Stimulated activated CD8-positive, alpha-beta memory T cell treated with anti-CD3 and anti-CD28 coated beads, Interleukin-7, amount 100 ng/mL, for 24 hours (primary cell): ENCODE measurements at places on chromosomes 7 and 10.

DNA sequence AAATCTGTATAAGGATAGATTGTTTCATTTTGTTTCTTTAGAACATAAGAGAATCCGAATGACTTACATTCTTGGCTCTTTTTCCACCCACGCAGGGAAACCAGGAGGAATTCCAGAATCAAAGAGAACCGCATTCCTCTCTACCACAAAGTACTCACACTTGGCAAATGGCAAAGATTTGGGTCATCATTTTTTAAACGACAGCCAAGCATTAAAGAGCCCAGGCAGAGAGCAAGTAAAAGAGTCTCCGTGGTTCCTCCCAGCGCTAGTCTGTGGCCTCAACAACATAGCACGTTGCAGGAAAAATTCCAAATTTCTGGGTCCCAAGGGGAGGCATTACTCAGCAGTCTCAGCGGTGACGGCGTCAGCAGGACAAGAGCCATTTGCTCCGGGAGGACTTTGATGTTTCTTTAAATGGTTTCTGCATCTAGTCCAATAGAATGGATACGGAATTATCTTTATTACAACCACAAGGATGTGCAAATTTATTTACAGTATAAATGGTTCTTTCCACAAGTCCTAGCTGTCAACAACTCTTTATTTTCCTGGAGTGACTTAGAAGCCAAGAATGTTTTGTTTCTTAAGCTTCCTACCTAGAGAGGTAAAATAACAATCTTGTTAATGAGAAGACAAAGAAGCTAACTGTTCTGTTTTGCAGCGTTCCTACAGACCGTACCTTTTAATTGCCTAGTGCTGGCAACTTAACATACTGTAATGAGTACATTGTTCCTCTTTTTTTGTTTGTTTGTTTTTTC is 232.5 kb downstream of the SKIDA1 start:
- DNase-seq, result no peak

DNA sequence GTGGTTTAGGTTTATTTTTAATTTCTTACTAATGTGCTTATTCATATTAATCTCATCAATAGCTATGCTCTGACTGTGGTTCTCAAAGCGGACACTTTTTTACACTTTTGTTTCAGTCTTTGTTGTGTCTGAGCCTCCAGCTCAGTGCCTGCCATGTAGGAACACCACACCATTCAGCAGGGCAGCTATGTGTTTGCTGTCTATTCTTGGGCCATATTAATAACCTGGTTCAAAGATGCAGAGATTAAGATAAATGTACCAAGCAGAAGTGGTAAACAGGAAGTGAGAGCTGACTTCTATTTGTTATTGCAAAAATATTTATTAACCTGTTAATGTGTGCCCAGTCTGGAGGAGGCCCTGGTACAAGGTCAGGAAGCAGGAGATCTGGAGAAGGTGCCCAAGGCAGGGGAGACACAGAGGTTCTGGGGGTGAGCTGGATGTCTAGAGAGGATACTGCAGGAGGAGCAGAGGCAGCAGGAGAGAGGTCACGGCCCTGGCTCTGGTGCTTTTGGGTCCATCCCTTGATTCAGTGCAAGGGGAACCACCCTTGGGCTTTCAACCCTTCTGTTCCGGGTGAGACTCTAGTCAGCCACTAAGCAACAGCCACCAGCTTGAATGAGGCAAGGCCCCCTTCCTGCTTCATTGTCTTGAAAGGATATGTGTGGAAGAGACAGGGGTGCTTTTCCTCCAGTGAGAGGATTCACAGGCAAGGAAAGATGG is 1.9 kb downstream of the TBXAS1 start:
- DNase-seq, result no peak

DNA sequence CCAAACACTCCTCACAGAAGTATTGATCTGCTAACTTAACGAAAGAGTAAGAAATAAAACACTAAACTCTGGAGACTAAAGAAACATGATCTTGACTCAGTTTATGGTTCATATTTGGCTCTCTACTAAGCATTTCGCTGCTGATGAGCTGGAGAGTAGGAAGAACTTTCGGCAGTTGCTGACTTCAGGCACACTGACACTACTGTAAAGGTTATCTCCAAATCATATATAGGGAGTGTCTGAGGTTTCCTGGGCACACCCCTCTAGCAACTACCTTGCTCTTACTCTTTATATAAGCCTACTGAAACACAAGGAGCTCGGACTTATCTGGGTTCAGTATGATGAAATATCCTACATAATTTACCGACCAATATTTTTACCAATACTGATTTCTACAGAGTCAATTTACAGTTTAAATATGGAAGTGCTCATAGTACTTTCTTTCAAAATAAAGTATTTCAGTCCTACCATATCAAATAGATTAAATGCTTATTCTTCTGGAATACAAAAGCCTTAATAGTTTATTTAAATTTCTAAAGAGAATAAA is 39.5 kb downstream of the ERCC6 start:
- no peak for DNase-seq

GRCh38 chr7:113657603-113658002 is 261.2 kb downstream of the PPP1R3A start:
- DNase-seq, result no peak

DNA sequence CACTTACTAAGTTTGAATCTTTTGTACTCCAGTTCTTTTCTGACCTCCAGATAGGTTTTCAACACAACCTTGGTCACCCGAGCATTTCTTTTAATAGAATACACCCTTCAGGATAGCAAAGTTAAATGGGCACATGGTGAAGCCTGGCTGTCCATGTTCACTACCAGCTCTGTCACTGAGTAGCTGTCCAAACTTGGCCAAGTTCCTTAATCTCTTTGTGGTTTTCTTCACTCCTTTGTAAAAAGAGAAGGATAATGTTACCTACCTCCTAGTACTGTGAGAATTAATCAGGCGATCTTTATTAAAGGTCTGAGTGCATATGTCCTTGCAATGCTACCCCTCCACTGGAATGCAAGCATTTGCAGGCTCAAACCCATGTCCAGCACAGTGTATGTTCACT is 128.1 kb upstream of the PTPRZ1 start:
- DNase-seq, result no peak

DNA sequence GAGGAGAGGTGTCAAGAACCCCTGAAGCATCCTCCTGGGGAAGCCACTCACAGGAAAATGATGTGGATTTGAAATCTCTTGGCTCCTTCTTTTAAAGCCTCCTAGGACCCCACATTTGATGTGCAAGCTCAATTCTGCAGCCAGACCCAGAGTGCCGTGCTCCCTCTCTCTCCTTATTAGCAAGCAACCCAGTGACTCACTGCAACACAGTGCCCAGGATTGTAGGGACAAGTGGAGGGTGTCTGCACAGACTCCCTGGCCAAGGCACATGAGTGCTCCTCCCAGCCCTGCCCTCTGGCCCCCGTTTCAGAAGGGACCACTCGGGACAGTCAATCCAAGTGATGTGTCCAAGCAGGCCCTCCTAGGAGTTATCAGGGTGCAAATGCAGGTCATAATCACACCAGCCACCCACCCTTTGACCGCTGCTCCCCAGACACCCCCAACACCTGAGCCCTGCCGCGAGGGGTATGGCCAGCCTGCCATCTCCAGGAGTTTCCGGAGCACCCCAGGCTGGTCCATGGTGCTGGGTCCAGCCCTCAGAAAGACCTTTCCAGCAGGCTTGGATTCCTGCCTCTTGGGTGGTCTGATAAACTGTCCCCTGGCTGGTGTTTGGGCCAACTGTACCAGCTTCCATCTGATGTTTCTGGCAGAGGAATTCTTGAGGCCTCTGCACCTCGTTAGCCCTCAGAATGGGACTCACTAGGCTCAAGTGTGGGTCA is 54.5 kb upstream of the CXCL12 start:
- DNase-seq, result no peak

DNA sequence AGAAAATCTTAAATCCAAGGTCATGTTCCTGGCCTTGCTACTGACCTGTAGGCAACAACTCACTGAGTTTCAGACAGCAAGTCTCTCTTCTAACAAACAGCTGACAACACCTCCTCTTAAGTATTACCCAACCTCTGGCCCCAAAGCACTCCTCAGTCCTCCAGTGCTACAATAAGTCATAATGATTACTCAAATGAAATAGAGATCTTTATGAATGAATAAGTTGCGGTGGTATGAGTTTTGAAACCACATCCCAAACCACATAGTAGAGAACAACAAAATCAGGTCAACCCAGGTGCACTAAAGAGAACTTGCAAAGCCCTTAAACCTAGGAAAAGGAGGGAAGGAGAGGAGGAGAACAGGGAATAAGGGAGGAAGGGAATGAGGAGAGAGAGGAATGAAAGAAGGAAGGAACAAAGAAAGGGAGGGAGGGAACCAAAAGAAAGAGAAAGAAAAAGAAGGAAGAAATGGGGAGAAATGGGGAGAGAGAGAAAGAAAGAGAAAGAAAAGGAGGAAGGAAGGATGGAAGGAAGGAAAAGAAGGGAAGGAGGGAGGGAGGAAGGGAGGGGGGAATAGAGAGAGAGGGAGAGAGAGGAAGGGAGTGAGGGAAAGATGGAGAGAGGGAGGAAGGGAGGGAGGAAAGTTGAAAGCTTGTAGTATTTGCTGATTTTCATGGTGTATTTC is 142.8 kb upstream of the CALCR start:
- DNase-seq, result no peak

DNA sequence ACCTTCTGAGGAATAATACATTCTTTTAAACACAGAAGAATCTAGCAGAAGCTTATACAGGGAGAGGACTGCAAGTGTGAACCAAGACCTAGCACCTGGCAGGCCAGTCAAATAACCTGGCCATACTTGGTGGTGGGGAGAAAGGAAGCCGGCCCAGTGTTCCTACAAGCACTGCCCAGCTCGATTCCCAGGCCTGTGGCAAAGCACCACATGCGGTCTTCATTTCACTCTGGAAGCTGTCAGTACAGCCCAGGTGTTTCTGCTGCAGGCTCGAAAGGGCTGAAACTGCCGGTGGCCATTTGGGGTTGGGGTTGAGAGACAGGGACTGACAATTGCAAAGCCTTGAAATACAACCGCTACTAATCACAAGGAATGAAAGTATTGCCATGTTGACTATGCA is 50.8 kb upstream of the EGFR start:
- no peak for DNase-seq
